ENCODE measurements at places on chromosomes 3 and 15.

DNA sequence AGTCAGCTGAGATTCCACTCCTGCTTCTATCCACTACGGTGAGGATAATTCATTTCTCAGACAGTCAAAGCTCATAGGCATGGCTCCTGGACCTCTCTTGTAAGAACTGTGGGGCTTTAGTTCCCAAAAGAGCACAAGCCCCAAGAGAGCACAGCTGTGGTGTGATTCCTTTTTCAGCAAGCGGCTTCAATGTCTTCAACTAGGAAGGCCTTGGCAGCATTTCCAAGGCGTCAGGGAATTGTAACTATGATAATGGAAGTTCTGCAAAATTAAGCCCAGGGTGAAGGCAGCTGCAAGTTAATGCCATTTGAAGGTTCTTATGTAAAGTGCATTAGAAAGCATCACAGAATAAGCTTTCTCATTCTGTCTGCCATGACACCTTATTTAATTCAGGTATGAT lies 657.1 kb downstream of the GRM7 start:
- no peak for DNase-seq

DNA sequence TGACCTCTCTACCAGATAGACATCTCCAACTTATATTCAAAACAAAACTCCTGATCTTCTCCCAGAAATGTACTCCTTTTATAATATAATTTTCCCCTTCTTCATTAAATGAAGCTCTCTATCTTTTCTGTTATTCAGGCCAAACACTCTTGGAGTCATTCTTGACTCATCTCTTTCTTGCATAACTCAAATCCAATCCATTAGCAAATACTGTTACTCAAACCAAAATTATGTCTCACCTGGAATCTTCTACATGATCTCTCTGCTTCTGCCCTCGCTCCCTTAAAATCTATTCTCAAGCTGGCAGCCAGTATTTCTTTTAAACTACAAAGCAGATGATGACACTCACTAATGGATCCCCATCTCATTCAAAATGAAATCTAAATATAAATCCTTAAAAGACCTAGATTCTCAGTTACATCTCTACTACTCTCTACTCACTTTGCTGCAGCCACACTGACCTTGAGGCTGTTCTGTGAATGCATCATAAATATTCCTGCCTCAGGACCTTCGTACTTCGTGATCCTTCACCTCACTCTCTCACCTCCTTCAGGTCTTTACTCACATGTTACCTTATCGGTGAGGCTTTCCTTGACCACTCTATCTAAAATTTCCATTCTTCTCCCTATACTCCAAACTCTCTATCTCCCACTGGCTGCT lies 160.9 kb downstream of the TBC1D5 start:
- DNase-seq, result no peak

- DNase-seq, result no peak
Measured at GRCh38 chr15:50140983-50141382, 21.9 kb upstream of the ATP8B4 start.

DNA sequence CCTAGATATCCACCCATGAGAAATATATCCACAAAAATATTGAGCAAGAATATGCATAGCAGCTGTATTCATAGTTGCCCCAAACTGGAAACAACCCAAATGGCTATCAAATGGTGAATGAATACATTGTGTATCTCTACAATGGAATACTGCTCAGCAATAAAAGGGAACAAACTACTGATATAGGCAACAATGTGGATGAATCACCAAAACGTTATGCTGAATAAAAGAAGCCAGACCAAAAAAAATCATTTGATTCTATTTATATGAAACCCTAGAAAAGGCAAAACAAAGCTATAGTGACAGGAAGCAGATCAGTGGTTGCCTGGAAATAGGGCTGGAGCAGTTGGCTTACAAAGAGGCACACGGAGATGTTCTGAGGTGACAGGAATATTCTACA lies 15.5 kb upstream of the CMTM7 start:
- DNase-seq, result peak; percentile 36

- peak; percentile 79 for DNase-seq
Measured at GRCh38 chr15:39140060-39140604, 440.7 kb upstream of the THBS1 start.

DNA sequence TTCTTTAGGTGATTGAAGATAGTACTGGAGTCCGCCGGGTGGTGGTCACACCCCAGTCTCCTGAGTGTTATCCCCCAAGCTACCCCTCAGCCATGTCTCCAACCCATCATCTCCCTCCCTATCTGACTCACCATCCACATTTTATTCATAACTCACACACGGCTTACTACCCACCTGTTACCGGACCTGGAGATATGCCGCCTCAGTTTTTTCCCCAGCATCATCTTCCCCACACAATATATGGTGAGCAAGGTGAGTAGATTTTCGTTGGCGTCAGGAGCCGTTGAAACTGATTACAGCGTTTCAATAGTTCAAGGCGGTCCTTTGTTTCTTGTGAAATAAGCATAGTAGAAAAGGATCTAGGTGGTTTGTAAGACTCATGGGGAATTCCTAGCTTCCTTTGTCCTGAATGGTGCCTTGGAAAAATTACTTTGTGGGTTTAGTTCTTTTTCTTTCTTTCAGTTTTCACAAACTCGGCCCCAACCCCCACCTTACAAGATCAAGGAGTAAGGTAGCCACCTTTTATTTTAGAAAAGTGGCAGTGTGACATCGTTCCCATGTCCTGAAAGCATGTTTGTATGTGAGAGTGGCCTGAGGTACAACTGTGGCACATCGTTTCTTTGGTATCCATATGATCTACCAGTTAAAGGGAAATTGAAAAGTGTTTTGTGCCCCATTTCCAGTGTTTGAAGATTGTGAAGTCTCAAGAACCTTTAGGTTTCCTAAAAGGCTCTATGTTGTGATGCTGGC lies 200.6 kb downstream of the GHSR start:
- no peak for DNase-seq

DNA sequence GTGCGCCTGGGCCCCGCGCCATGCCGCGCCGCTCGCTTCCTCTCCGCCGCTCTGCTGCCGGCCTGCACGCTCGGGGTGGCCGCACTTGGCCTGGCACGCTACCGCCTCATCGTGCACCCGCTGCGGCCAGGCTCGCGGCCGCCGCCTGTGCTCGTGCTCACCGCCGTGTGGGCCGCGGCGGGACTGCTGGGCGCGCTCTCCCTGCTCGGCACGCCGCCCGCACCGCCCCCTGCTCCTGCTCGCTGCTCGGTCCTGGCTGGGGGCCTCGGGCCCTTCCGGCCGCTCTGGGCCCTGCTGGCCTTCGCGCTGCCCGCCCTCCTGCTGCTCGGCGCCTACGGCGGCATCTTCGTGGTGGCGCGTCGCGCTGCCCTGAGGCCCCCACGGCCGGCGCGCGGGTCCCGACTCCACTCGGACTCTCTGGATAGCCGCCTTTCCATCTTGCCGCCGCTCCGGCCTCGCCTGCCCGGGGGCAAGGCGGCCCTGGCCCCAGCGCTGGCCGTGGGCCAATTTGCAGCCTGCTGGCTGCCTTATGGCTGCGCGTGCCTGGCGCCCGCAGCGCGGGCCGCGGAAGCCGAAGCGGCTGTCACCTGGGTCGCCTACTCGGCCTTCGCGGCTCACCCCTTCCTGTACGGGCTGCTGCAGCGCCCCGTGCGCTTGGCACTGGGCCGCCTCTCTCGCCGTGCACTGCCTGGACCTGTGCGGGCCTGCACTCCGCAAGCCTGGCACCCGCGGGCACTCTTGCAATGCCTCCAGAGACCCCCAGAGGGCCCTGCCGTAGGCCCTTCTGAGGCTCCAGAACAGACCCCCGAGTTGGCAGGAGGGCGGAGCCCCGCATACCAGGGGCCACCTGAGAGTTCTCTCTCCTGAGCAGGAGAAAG lies 951 bp downstream of the GPR62 start:
- DNase-seq, result no peak

- no peak for DNase-seq
Measured at GRCh38 chr15:81950841-81951414, 94.9 kb downstream of the MEX3B start.

GRCh38 chr3:37766797-37767776 lies 94.6 kb upstream of the CTDSPL start:
- no peak for DNase-seq

DNA sequence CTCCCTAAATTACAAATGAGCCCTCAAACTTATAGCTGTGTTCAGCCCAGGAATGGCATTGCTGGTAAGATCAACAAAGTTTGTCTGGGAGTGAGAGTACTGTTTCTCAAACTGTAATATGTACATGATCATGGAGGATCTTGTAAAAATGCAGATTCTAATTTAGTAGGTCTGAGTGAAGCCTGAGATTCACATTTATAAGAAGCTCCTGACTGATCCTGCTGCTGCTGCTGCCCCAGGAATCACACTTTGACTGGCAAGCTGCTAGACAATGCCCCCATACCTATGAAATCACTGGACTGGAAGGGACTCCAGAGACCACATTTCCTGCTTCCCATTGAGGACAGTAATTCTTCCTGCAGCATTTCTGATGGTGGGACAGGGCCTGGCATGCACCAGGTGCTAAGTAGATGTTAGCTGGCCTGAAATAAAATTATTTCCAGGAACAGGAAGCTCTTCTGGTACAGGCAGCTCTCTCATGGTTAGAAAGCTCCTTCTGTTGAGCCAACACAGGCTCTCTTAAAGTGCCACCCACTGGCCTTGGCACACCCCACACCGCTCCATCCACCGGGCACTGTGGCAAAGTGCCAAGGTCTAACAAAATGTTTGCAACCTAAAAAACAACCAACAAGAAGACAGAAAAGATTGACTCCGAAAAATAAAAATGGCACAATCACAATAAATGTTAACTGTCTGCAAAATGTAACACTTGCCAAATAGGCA lies 36.7 kb upstream of the ZNF710 start:
- no peak for DNase-seq

GRCh38 chr15:48109856-48110531 lies 10.8 kb upstream of the SLC24A5 start:
- DNase-seq, result no peak

- DNase-seq, result no peak
Measured at GRCh38 chr15:52405856-52406255, 110.3 kb upstream of the MYO5C start.

GRCh38 chr3:72862314-72863090 lies 14.3 kb upstream of the SHQ1 start:
- DNase-seq, result no peak

DNA sequence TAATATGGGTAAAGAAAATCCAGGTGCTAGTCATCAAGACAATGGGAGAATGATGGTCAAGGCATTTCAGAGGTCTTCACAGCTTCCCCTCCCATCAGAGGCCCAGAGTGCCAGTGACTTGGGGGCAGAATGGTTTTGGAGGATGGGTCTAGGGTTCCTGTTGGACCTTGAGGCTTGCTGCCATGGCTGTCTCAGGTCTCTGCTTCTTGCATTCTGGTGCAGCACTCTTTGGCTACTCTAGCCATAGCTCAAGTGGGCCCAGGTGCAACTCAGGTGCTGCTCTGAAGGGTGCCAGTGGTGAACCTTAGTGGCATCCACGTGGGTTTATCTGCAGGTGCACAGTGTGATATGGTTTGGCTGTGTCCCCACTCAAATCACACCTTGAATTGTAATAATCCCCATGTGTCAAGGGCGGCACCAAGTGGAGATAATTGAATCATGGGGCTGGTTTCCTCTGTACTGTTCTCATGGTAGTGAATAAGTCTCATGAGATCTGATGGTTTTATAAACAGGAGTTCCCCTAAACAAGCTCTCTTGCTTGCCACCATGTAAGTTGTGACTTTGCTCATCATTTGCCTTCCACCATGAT lies 48.5 kb upstream of the PEX5L start:
- no peak for DNase-seq

DNA sequence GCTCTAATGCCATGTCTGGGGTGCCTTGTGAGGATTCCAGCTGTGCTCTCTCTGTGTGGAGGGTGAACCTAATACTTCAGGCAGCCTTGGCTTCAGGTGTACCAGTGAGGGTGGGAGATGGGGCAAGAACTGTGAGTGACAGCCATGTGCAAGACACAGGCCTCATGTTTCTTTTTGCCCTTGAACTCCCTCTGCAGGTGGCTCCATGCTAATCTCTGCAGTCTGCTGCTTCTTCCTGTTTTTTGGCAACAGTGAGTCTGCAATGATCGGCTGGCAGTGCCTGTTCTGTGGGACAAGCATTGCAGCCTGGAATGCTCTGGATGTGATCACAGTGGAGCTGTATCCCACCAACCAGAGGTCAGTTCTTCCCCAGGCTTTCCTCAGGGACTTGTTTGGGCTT lies 189.3 kb downstream of the SV2B start:
- no peak for DNase-seq

DNA sequence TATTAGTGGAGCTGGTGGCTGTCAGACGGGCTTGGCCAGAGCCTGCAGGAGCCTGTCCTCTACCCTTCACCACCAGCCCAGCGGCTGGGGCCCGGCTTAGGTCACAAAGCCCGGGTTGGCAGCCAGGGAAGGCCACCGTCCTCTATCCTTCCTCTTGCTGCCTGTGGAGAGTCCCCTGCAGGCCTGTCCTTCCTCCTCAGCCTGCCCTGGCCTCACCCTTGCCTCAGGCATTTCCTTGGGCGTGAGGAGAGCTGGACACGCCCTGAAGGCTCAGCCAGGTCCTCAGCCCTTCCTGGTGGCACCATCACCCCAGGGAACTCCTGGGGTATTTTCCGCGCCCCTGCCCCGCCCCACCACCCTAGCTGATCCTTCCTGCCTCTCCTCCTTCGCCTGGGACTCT lies 7.7 kb downstream of the CHAC1 start:
- no peak for DNase-seq

DNA sequence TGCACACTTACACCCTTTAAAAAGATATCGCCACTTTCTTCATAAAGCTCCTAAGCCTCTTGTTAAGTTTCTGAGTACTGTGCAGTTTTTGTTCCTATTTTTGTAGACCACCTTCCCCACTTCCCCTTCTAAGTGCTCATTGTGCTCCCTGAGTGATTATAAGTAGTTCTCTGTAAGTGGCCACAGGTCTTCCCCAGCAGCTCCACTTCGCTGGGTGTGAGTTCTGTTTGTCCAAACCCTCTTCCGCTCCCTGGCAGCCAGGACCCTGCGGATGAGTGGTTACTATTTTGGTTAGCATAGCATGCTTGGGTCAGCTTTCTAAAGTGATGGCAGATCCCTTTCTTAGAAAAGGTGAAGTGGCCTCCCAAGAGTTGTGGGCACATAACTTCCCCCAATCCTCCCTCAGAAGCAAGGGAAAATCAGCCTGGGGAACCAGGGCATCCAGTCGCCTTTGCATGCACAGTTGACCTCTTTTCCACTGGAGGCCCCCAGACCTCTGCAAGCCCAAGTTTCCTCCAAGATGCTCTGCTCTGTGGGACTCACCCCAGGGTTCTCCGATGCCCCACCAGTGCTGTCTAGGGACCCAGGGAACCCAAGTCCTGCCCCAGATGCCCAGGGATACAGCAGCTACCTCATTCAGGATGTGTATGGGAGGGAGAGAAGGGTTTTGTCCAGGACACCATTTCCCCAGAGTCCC lies 69.6 kb downstream of the ATP10A start:
- DNase-seq, result no peak

DNA sequence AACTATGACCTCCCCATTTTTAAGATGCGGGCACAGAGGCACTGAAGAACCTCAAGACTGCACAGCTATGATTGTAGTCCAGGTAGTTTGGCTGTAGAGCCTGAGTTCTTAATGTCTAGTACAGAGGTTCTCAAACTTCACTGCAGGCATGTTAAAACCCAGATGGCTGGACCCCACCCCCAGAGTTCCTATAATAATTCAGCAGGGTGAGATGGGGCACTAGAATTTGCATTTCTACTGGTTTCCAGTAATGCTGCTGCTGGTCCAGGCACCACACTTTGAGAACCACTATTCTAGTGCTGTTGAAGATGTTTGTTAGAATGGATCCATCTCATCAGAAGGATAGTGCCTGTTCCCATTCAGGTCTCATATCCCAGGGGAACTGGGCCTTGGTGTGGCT lies 274.9 kb downstream of the ABHD5 start:
- DNase-seq, result no peak

- peak; percentile 78 for DNase-seq
Measured at GRCh38 chr3:85560088-85560785, 601.4 kb downstream of the CADM2 start.

- peak; percentile 28 for DNase-seq
Measured at GRCh38 chr3:41907330-41908073, 54.4 kb downstream of the ULK4 start.
